ENCODE measurements at places on chromosomes 11 and 22.

- peak; percentile 18 for DNase-seq
Measured at GRCh38 chr22:49930596-49931412, 12.4 kb downstream of the CRELD2 start.

- DNase-seq, result peak; percentile 43
Measured at GRCh38 chr11:75525433-75526191, at the start of gene GDPD5. TSS of gene GDPD5 (minus strand) at chr11:75525941. CDS start at chr11:75477735, 48,206 bp downstream.

- DNase-seq, result no peak
Measured at GRCh38 chr22:46706060-46706459, 32.0 kb downstream of the CERK start.

DNA sequence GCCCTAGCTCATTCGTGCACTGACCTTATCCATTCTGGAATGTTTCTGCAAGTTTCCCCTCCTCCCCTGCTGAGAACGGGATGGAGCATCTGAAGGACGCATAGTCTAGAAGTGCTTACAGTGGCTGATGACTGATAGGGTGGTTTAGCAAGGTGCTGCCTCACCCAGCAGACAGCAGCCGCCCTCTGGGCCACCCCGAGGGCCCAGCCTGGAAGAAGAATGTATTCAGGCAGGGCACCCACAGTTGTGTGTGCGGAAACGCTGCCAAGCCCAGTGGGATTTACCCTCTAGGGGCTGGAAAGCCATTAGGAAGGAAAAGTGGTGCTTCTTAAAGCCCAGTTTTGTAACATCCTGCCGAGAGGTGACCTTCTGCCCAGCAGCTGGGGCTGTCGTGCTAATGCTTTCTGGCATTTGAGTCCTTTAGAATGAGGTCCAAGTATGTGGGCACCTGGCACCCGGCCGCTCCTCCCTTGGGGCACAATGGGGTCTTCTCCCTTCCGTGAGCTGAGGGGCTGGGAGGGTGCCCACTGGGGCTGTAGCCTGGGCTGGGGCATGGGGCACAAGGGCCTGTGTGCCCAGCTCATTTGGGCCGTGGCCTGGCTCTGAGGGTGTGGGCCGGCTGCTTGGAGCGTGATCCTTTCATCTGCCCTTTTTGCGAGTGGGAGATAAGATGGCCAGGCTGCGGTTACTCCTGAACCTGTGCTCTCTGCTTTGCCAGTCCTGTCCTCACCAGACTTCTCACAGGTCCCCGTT is 14.4 kb downstream of the FBLN1 start:
- peak; percentile 83 for DNase-seq

DNA sequence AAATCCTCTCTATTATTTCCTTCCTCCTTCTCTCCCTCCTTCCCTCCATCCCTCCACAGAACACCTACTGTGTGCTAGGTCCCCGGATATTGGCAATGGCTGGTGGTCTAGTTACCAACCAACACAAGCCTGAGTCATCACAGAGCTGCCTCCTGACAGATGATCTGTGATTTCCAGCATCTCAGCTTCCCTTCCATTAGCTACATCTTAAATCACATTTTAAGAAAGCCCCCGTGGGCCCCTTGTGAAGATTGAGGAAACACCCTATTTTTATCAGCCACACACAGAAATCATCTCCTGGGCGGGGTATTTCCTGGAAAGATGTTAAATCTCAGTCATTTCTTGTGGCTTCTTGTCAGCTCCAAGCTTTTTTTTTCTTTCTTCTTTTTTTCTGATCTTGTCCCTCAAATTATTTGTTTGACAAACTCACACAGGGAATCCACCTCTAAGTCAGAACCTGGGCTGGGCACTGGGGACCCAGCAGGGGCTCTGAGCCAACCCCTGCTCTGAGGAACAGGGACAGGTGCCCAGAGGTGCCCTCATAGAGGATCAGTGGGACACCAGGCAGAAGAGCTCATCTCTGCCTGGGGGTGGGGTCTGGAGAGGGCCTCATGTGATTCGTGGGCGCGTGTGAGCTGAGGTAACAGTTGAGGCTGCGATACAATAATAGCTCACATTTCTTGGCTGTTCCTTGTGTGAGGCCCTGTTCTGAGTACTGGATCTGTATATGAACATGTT is 42.4 kb downstream of the CACNA1I start:
- no peak for DNase-seq

DNA sequence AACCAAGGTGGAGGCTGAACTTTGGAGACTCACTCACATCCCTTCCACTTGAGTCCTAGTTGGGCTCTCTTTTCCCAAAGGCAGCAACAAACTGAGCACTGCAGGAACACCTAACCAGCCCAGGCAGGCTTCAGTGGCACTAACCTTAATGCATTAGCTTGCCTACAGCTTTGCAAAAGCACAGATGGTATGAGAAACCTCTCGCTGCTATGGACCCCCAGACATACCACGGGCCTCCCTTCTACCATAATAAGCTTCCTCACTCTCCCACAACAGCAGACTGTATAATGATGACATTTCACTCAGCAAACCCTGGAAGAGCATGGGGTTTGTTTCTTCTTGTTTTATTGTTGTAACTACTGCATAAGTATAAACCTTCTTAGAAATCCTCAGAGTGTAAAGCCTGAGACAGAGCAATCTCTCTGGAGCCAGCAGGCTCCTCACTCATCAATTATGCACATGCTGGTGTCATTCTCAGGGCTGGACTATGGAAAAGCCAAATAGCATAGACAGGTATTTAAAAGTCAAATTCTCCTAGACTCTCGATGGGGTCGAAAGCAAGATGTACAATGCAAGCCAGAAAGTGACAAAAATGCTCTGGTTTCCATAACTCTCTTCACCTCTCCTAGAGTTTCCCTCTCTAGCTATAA is 167.6 kb downstream of the NXPE2 start:
- no peak for DNase-seq

- DNase-seq, result no peak
Measured at GRCh38 chr11:3206156-3206921, 12.3 kb downstream of the MRGPRG start.

- DNase-seq, result no peak
Measured at GRCh38 chr11:74377689-74378088, 20.5 kb downstream of the PGM2L1 start.

DNA sequence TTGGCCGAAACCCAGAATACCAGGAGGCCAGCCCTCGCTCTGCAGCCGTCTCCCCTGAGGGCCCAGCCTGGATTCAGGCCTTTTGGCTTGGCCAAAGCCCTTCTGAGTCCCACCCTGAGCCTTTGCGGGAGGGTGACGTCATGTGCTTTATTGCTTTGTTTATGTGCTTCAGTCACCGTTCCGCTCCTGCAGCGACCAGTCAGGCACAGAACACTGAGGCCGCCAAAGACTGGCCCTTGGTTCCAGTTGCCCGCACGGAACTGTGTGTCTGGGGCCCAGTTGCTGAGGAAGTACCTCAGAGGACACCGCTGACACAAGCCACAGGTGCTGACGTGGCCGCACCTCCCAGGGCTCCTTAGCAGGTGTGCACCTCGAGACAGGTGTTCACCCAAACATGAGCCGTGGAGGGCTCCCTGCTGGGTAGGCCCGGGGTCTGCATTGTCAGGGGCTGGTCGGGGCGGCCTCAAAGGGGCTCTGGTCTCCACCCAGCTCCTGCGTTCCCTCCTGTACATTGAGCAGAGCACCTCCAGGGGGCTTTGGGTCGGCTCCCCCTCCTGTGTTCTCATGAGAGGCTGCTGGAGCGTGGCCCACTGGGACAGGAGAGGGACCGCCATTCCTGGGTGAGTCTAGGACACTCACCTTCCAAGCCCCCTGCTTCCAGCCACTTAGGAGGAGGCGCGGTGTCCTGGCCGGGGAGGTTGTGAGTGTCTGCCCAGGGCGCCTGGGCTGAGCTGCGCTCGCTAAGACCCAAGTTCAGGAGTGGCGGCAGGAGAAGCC is 376.8 kb downstream of the TBC1D22A start:
- DNase-seq, result no peak

- no peak for DNase-seq
Measured at GRCh38 chr11:47587039-47587716, 700 bp downstream of the FAM180B start.

DNA sequence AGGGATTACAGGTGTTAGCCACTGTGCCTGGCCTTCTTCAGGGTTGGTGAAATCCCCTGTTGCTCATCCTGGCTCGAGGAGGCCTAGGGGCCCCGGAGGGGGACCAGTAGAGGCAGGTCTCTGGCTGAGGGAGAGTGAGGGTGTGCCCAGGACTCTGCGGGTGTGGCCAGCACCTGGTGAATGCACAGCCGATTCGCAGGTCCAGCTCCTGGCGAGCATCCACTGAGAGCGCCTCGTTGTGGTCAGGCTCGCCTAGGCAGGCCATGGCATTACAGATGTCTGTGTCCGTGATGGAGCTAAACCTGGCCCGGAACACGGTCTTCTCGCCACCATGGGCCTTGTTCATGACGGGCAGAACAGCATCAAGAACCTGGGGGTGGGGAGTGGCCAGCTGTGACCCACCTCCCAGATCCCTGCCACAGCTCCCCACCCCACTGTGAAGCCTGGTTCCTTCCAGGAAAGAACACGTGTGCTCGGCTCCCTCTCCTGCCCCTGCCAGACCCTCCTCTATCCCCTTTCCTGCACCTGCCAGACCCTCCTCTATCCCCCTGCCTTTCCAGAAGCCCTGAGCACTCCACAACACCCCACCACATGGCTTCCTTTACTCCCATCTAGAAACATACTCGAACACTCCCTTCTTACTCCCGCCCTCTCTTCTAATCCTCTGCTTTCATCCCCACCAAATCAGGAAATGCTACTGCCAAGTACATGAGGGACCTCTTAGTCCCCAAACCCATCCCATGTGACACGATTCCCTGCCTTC is 12.4 kb downstream of the TOP3B start:
- DNase-seq, result no peak

- no peak for DNase-seq
Measured at GRCh38 chr11:24617856-24618255, 121.0 kb downstream of the LUZP2 start.

DNA sequence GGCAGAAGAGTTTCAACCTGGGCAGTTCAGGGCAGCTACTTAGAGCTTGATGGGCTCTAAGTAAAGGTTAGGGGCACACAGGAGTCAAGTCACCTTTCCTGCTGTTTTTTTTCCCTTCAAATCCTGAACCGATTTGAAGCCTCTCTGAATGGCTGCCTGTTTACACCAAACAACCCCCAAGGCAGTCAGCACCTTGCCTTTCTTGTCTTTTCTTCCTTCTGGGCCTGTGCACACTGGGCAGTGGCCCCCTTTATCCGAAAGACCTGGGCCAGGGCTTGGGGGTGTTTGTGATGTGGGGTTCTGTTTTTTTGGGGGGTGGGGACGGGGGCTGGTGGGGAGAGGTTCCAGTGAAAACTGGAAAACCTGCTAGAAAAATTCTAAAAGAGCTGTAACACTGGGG is 4.3 kb downstream of the RSPH14 start:
- DNase-seq, result no peak

DNA sequence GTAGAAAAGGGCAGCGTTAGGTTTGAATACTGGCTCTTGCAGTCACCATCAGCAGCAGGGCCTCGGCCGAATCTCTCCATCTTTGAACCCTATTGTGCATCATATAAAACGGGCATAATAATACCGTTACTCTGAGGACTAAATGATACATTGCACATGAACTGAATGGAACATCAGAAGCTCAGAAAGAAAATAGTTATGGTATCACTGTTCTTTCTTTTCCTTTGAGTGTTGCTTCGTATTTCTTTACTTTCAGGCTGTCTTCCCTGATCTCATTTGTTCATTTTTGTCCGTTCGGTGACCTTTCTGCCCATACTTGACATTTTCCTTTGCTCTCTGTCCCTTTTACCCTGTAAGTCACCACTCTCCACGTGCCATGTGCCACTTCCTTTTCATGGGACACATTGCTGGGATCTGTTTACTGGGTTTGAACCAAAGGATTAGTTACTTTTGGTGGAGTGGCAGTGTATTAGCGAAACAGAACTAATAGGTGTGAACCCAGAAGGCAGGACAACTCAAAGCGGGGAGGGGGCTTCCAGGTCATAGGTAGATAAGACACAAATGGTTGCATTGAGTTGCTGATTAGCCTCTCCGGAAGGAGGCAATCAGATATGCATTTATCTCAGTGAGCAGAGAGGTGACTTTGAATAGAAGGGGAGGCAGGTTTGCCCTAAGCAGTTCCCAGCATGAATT is 717 bp upstream of the ZNF202 start:
- DNase-seq, result no peak

- peak; percentile 13 for DNase-seq
Measured at GRCh38 chr22:21829523-21829922, 37.9 kb downstream of the MAPK1 start.

DNA sequence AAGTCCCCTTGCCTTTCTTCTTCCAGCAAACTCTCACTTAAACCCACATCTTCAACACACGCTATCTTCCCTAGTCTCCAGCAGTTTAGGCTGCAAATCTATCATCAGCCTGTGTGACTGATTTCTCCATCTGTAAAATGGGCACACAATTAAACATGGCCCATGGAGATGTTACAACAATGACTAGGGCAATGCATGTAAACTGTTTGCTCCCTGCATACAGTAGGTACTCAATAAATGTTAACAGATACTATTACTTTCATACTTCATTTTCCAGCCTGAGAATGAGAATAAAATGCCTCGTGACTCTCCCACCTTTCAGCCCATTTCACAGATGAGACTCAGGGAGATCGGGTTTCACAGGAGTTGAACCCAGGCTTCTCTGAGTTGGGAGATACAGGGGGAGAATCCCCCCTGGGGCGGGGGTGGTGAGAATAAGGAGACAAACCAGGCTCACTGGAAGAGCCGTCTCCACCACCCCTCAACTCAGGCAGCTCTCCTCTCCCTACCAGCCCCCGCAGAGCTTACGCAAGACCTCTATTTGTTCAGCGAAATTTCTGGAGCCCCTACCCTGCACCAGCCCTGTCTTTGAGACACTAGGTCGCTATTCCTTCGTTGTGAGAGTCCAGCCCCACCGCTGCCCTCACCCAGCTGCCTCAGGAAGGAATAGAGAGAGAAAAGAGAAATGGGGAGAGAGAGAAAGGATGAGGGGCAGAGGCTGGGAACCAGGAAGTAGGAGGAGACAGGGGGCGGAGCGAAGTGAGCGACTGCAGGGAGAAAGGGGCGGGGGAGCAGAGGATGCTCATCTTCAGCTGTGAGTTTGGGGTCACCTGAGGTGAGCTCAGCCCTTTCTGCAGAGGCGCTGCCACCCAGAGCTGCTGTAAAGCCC is 42.1 kb upstream of the KLHL35 start:
- no peak for DNase-seq

All from astrocyte (in vitro differentiated cells and primary cell).